DMS153 (cell line): ENCODE measurements at places on chromosomes 3 and 15.

GRCh38 chr15:76335307-76336253, 993 bp upstream of the ISL2 start:
- DNase-seq = no peak

DNA sequence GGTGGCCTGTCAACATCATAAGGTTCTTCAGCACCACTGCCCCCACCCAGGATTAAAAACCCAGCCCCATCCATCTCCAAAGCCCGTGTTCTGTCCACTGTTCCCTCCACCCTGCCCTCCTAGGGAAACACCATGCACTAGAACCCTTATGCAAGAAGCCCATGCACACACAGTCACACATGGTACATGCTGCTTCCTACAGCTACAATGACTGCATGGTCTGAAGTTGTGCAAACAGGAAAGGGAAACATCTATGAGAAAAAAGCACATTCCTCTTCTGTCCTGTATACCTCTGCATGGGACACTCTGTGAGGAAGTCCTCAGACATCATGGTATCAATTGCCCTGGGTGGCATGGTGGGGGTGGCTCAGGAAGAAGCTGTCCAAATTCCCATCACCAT, 108.6 kb upstream of the MRPS22 start:
- no peak for DNase-seq

GRCh38 chr15:38208779-38209178, 43.9 kb upstream of the SPRED1 start:
- no peak for DNase-seq

DNA sequence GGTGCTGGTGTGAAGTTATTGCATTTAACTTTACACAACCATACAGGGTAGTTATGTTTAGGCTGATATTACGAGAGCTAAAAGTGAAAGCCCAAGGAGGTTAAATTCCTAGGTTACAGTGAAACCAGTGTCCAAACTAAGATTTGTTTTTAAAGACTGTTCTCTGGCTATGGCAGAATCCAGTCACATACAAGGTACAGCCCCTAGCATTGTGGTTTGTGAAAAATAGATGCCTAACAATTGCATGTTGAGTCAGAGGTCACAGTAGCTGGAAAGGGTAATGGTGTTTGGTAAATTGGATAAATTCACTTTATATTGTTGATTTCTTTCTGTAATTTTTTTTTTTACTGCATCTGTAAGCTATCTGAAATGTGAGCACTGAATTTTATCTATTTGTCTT, 614.6 kb upstream of the TBL1XR1 start:
- no peak for DNase-seq

DNA sequence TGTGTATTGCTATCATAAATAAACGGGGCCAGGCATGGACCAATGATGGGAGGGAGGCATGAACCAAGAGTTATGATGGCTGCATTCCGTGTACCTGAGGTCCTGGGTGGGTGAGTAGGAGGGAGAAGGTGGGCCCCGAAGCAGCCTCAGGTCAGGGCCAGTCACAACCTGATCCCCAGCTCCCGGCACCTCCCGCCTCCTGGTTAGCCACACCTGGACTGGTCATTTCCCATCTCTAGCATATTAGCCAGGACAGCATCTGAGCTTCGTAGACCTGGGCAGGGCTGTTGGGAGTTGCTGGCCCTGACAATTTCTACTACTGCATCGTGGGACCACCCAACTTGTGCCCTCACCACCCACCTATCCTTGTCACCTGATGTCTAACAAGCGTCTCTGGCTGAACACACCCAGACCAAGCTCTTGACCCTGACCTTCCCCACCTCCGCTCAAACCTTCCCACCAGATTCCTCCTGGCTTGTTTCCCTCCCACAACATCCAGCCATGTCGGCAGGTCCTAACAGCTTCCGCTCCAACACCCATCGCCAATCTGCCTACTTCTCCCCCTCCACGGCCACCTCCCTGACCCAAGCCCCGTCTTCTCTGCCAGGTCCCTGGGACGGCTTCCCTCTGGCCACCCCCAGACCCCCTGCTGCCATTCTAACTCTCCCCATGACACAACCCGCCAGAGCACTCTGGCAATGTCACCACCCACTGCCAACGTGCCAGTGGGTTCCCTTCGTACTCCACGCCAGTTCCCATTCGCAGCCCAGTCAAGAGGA, 133.8 kb upstream of the IQSEC1 start:
- no peak for DNase-seq

GRCh38 chr3:158845765-158846350, 44.0 kb downstream of the MFSD1 start:
- peak; percentile 11 for DNase-seq

DNA sequence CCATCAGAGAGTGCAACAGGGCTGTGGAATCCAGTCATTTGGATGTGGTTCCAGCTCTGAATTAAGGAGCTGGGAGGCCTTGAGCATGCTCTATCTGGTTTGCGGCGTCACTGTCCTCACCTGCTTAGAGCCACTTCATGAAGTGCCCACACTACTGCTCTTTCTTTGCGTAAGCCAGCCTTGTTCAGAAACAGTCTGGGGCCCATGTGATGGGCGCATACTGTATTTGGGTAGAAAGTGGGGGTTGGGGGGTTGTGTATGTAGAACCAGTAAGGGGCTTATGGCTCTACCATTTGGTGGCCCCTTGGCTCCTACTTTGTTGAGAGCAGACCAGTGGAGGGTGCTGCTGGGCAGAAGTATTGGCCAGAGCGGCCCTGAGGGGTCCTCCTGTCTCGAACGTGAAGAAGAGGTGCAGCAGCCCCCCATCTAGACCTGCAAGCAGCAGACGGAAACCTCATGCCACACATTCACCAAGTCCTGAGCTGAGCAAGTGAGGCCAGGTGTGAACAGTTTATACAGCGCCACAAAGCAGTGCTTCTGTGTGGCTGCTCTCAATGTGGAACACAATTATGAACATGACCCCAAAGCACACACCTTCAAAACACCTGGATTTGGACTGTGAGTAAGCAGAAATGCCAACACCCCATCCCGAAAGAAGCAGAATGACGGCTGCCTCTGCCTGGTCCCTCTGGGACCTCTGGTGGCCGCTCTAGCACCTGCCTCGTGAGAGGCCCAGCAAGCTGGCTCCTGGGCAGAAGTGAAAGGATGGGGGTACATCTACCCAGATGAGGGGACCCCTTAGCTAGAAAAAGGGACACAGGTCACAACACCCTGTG, 26.6 kb downstream of the SRPRB start:
- no peak for DNase-seq

- DNase-seq = no peak
Measured at GRCh38 chr15:68419301-68420175, 12.4 kb downstream of the ITGA11 start.

- DNase-seq = no peak
Measured at GRCh38 chr15:62173215-62173614, 8.1 kb upstream of the C2CD4B start.
